Fibroblast of skin of right biceps (primary cell): ENCODE measurements at places on chromosomes 12 and 14.

GRCh38 chr14:49614196-49614595, 6.2 kb downstream of the RPL36AL start:
- DNase-seq: no peak

- no peak for DNase-seq
These were observed 68.5 kb upstream of the PKP2 start for GRCh38 chr12:32964981-32965585.

- no peak for DNase-seq
These were observed 858.1 kb downstream of the NRXN3 start for GRCh38 chr14:79028281-79028680.

- DNase-seq: no peak
These were observed 102.1 kb upstream of the PMCH start for GRCh38 chr12:102299731-102300130.

- DNase-seq: peak; percentile 52
These were observed 68.2 kb downstream of the ATP23 start for GRCh38 chr12:58009405-58010195.

DNA sequence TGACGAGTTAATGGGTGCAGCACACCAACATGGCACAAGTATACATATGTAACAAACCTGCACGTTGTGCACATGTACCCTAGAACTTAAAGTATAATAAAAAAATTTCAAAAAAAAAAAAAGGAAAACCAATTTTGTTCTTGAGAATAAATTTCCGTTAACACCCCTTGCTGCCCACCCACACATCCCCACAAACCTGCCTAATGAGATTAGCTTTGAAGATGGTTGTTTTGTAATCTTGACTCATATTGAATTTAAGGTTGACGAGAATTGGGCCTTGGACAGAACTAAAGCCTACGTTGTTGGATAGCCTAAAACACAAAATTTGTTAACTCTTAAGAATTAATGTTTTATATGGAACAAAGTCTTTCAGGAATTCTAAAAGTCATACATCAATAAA, 52.9 kb downstream of the SYT1 start:
- DNase-seq: no peak
